ENCODE measurements at places on chromosomes 13 and 19.

DNA sequence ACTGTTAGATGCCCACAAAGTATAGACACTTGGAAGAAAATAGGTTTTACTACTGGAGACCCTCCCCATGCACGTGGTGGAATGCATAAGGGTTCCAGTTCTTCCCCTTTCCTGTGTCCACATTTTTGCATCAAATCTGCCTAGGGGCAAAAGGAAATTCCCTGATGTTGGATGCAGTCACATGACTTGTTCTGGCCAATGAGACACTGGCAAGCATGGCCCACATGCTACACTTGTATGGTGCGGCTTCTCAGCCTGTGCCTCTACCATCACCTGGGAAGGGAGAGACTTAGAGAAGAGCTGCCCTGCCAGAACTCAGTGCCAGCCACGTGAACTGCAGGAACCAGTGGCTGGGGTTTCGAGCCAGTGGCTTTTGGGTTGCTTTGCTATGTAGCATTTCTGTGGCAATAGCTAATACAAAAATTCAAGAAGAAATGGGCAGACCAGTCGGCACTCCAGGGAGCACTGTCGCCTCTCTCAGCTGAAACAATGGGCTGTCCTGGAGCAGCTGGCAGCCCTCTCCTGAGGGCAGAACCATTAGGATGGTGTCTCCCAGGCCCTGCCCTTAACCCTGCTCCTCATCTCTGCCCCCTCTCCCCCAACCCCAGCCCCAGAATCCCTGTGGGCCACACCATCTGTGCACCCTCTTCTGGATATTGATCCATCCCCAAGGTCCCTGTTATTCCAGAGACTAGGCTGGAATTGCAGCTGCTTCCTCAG is 634.0 kb downstream of the UQCRFS1 start:
- DNase-seq, result no peak

DNA sequence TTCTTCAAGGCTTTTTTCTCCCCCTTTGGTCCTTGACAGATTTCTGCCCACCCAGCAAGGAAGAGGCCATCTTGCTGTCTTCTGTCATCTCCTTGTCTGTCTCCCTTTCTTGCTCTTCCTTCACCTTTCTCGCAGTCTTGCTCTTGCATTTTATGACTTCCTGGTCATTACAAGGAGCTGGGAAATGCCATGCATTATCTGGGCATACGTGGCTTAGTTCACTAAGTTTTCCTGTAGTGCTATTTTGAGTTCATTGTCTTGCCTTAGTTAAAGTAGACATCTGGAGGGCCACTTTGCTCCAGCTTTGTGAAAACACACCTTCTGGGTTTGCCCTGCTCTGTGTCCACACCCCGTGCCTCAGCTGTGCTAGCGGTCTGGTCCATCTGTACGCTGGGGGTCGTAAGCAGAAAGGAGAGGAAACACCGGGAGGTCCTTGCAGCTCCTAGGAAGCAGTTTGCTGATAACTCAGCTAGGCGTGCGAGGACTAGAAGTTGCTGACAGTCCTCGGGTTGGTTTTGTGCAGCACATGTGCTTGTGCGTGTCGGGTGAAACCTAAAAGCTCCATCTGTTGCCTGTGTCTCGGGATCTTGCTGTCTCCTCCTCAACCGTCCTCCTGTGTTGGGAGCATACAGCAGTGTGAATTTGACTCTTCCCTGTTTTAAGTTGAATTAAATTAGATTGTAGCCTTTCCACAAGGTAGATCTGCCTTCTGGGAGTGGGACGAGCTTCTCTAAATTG is 59.4 kb downstream of the ARHGEF7 start:
- no peak for DNase-seq

- DNase-seq, result no peak
Measured at GRCh38 chr13:35210261-35210660, 266.2 kb downstream of the MAB21L1 start.

- DNase-seq, result no peak
Measured at GRCh38 chr19:2273356-2274184, 8.4 kb downstream of the PEAK3 start.

DNA sequence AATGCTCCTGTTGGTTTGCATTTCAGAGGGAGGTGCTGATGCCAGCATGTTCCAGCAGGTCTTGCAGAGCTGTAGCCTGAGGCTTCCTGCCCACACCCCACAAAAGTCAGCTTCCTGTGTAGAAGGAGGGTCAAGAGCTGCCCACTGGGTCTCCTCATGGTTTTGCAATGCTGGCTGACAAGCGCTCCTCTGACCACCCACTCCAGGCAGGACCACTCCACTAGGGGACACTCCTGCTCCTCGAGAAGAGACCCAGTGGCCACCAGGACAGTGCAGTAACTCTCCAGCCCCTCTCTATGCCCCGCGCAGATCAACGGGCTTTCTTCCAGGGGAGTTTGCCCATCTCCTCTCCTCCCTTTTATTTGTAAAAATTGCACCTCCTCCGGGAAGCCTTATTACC is 72.9 kb upstream of the UQCRFS1 start:
- no peak for DNase-seq

- DNase-seq, result no peak
Measured at GRCh38 chr13:101817898-101818297, 365.4 kb downstream of the ITGBL1 start.

GRCh38 chr13:70391678-70392077 is 283.4 kb upstream of the KLHL1 start:
- no peak for DNase-seq

Data from amniotic stem cell (primary cell).